Nephron progenitor cell (in vitro differentiated cells): ENCODE measurements at places on chromosomes 12 and 14.

DNA sequence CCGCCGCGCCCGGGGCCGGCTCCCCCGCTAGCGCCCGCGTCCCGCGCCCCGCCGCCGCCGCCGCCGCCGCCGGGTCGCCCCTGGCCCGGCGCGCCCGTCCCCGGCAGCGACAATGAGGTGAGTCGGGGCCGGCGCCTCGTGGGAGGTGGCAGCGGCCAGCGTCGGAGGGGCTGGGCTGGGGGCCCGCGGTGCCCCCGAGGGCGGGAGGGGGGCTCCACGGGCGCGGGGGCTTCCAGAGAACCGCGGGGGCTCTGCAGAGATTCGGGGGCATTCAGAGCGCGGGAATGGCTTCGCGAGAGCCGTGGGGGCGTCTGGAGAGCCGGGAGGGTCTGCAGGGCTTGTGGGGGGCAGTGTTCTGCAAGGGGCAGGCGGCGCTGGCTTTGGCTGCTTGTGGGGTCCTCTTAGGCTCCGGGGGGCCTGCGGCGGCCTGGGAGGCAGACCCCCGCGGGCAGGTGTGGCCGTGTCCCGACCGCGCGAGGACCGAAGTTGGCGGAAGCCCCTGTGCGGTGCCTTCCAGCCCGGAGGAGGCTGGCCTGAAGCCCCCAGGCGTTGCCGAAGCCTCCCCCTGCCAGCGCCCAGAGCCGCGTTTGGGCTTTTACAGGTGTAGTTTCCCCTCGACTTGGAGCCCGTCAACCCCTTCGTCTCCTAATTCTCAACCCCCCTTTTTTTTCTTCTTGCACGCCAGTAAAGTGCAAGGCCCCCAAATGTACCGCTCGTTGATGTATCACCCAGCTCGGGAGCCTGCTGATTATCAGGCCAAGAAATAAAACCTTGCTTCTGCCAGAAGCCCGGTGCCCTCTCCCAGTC lies 93.1 kb upstream of the EVL start:
- peaks cover 30% of the 10 kb centered on the region for H3K27me3 ChIP-seq
- peaks cover 42% of the 10 kb centered on the region for H3K4me1 ChIP-seq
- H3K27ac ChIP-seq, result peak overlapping the region; percentile 88
- H3K4me3 ChIP-seq, result peak overlapping the region; percentile 93
- DNase-seq, result no peak
- H3K36me3 ChIP-seq, result peaks cover 46% of the 10 kb centered on the region

DNA sequence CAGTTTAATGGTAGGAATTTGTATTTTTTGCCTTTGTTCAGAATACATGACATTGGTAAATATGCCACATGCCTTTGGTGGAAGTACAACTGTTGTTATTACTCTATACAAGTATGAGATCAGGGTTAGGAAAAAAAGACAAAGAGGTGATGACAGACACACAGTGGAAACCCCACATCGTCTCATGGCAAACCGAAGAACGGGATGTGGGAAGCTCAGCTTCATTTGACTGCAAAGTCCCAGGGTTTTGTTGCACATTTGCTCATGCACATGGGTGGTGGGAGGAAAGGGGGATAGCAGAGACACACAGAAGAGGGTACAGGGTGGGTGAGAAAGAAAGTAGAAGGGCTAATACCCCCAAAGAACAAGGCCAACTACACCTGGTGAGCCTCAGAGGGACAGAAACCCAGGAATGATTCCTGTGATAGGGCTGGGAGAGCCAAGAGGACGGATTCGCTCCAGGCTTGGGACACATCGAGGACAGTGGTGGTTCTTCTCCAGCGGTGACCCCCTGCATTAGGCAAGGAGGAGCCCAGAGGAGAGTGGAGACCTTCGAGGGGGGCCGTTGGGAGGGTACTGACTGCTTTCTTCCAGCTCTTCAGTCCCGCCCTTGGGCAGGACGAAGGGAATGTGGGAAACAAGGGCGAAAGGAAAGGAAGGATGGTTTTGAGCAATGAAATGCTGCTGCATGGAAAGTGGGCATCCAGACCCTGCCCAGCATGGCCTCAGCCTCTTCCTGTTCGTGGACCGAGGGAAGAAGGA lies 8.1 kb downstream of the VAMP1 start:
- no peak overlapping the region for H3K4me3 ChIP-seq
- no peak for DNase-seq
- peaks cover 25% of the 10 kb centered on the region for H3K36me3 ChIP-seq
- no peaks in the 10 kb centered on the region for H3K4me1 ChIP-seq

GRCh38 chr14:20002319-20002718 lies 356 bp downstream of the OR4Q2 start:
- H3K36me3 ChIP-seq, result no peaks in the 10 kb centered on the region
- no peak overlapping the region for H3K27ac ChIP-seq
- no peak overlapping the region for H3K4me3 ChIP-seq
- DNase-seq, result no peak
- H3K4me1 ChIP-seq, result no peaks in the 10 kb centered on the region

DNA sequence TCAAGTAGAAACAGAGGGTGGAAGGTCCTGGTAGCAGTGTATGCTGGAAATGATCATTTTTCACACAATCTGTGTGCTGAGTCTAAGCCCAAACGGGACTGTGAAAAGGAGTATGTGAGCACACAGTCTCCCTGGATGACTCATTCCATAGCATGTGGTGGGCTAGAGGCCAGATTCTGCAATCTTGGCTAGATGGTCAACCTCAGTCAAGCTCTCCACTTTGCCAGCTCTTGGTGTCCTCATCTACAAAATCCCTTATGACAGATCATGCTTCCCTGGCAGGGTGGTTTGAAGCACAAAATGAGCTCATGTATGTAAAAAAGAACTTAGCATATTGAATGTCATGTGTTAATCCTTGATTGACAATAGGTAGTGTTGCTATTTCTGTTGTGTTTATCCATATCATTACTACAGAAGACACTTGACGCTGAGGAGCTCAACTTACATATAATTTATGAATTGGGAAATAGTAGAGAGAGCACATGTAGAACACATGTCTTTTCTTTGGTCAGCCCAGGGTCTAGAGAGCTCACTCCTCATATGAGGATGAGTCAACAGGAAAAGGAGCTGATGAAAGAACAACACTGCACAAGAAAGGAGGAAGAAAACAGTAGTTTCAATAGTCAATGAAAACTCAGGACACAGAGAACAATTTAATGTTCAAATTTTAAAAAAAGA lies 517.5 kb downstream of the BCL11B start:
- peaks cover 18% of the 10 kb centered on the region for H3K27me3 ChIP-seq
- H3K4me1 ChIP-seq, result no peaks in the 10 kb centered on the region
- H3K4me3 ChIP-seq, result no peak overlapping the region
- DNase-seq, result no peak
- no peaks in the 10 kb centered on the region for H3K36me3 ChIP-seq
- H3K27ac ChIP-seq, result no peak overlapping the region

DNA sequence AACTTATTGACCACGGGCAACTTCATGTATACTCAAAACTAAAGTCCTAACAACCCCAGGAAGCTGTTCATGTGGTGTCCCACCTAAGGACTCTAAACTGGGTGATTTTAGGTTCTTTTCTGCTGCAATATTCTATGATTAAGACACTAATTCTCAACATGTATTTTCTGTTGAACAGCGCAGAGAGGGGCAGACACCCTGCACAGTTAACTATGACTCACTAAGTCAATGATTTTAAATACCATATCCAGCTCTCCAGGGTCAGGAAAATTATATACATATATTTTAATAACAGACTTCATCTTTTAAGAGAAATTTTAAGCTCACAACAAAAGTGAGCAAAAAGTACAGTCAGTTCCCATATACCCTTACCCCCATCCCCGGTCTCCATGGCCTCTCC lies 85.0 kb downstream of the FOXN3 start:
- H3K27ac ChIP-seq, result no peak overlapping the region
- no peak overlapping the region for H3K4me3 ChIP-seq
- peaks cover 20% of the 10 kb centered on the region for H3K36me3 ChIP-seq
- peaks cover 4% of the 10 kb centered on the region for H3K27me3 ChIP-seq

GRCh38 chr12:132227782-132228475 lies 83.7 kb downstream of the NOC4L start:
- H3K36me3 ChIP-seq, result no peaks in the 10 kb centered on the region
- no peak for DNase-seq
- H3K4me3 ChIP-seq, result no peak overlapping the region
- peaks cover 23% of the 10 kb centered on the region for H3K27me3 ChIP-seq

DNA sequence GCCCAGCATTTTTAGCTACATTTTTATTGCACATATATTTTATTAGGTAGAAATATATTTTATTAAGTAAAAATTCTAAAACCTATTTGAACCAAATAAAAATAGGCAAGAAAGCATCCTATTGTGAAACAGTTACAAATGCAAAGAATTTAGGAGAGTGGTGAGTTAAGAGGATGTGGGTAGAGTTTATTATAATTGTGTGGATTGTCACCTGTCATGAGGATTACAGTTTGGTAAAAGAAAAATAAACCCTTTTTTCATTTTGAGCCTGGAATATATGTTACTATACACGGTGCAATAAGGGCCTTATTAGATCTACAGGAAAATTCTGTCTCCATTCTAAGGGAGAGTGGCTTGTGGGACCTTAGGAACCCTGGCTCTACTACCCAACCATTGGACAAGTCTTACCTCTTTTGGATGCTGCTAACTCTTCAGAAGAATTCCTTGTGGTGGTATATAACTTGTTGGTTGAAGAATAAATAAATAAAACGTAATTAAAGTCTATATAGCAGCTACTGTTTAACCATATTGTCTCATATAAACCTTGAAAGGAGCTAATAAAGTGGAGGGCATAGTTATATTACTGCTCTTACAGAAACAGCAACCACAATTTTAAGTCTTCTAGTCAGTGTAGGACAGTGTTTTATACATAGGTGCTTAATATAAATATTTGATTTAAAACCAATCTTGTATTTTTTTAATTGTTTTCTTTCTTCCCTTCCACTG lies 67.8 kb downstream of the FGD4 start:
- H3K36me3 ChIP-seq, result no peaks in the 10 kb centered on the region
- H3K4me1 ChIP-seq, result no peaks in the 10 kb centered on the region
- peaks cover 6% of the 10 kb centered on the region for H3K27me3 ChIP-seq
- H3K4me3 ChIP-seq, result no peak overlapping the region
- no peak overlapping the region for H3K27ac ChIP-seq

- H3K36me3 ChIP-seq, result peaks cover 23% of the 10 kb centered on the region
- peaks cover 77% of the 10 kb centered on the region for H3K4me1 ChIP-seq
- peak overlapping the region; percentile 59 for H3K4me3 ChIP-seq
- H3K27me3 ChIP-seq, result peaks cover 6% of the 10 kb centered on the region
- DNase-seq, result no peak
These were observed 254.3 kb downstream of the MSRB3 start for GRCh38 chr12:65532764-65533163.

DNA sequence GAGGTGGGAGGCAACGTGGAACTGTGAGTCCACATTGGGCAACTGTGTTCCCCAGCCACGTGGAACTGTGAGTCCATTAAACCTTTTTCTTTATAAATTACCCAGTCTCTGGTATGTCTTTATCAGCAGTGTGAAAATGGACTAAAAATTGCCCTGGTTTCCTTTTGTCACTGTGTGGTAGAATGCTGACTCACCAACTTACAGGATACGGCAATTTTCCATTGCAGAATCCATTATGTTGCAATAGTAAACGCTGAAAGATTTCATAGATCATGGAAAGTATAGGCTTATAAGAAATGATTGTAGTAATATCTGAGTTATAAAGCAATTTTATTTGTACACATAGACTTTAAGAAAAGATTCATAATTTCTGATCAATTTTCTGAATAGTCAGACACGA lies 93.0 kb downstream of the GTF2A1 start:
- no peak for DNase-seq
- H3K27ac ChIP-seq, result no peak overlapping the region
- peaks cover 5% of the 10 kb centered on the region for H3K4me1 ChIP-seq

DNA sequence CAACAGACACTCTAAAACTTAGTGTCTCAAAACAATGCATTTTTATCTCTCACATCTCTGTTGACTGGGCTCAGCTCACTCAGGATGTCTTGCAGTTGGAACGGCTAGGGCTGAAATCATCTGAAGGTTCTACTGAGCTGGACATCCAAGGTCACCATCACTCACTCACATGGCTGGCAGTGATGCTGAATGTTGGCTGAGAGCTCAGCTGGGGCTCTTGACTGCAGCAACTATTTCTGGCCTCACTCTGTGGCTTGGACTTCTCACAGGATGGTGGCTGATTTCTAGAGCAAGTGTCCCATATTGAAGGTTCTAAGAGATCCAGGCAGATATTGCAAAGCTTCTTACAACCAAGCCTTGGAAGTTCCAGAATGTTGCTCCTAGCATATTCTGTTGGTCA lies 166.5 kb downstream of the ZFP36L1 start:
- H3K36me3 ChIP-seq, result no peaks in the 10 kb centered on the region
- H3K4me3 ChIP-seq, result no peak overlapping the region
- no peak for DNase-seq
- H3K4me1 ChIP-seq, result peaks cover 98% of the 10 kb centered on the region
- H3K27me3 ChIP-seq, result peaks cover 5% of the 10 kb centered on the region
- no peak overlapping the region for H3K27ac ChIP-seq

DNA sequence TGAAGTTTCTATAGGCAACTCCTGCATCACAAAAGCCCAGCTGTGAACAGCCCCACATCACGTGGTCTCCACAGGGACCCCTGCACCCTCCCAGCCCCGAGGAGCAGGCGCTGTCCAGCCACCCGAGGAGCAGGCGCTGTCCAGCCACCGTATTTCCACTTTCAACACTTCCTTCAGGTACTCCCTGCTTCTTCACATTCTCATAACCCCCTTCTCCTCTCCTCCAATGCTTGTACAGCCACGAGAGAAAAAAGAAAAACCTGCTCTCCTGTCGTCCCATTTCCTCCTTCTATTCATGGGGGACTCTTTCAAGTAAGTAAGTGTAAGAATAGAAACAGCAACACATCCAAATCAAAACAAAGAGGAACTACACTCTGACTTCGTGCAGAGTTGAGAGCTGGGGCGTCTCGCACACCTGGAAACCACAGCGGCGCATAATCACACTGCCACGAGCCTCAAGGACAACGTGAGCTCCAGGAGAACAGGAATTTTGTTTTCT lies 11.9 kb downstream of the CDC42BPB start:
- H3K36me3 ChIP-seq, result peaks cover 58% of the 10 kb centered on the region
- H3K4me3 ChIP-seq, result no peak overlapping the region
- DNase-seq, result no peak
- peak overlapping the region; percentile 61 for H3K27ac ChIP-seq
- peaks cover 4% of the 10 kb centered on the region for H3K27me3 ChIP-seq

DNA sequence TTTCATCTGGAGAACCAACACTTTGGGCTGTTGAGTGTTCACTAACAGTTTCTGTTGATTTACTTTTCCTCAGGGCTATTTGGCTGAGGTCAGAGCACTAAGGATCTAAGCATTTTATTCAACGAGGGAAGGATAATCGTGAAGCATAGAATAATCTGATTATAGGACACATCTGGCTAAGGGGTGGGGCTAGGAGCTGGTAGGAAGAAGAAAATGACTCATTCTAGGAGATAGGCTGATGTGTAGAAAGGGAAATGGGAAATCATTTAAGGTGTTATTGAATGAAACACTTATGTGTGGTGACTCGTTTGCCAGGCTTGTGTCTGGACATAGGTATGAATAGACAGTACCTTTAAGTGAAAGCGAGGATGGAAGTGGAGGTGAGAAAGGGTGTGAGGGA lies 167.2 kb downstream of the ETNK1 start:
- H3K27ac ChIP-seq, result no peak overlapping the region
- peaks cover 3% of the 10 kb centered on the region for H3K4me1 ChIP-seq
- no peak overlapping the region for H3K4me3 ChIP-seq
- peaks cover 3% of the 10 kb centered on the region for H3K27me3 ChIP-seq
- no peak for DNase-seq
